ENCODE measurements at places on chromosomes 7 and 10. TPM values are rescaled to one million over a fixed set of nuclear protein-coding genes. Genes with fewer than 3 reads are reported as not detected.
A peak's percentile ranks its signal among the peaks of the same experiment; 100 is the strongest.

- no peaks in the 10 kb centered on the region for H3K27me3 ChIP-seq
- DNase-seq = no peak
- no peaks in the 10 kb centered on the region for H3K36me3 ChIP-seq
- H3K4me1 ChIP-seq = peaks cover 13% of the 10 kb centered on the region
- H3K4me3 ChIP-seq = no peak overlapping the region
Measured at GRCh38 chr7:44258865-44259546, 58.2 kb downstream of the YKT6 start.

- DNase-seq = no peak
- no peak overlapping the region for H3K27ac ChIP-seq
- no peaks in the 10 kb centered on the region for H3K27me3 ChIP-seq
- no peaks in the 10 kb centered on the region for H3K4me1 ChIP-seq
- no peaks in the 10 kb centered on the region for H3K36me3 ChIP-seq
- H3K4me3 ChIP-seq = no peak overlapping the region
Measured at GRCh38 chr10:14820010-14820774, 17.6 kb downstream of the CDNF start.

- H3K27ac ChIP-seq = no peak overlapping the region
- no peak for DNase-seq
- no peak overlapping the region for H3K4me3 ChIP-seq
- no peaks in the 10 kb centered on the region for H3K4me1 ChIP-seq
- H3K36me3 ChIP-seq = no peaks in the 10 kb centered on the region
Measured at GRCh38 chr10:110479710-110480109, 18.0 kb upstream of the DUSP5 start.

DNA sequence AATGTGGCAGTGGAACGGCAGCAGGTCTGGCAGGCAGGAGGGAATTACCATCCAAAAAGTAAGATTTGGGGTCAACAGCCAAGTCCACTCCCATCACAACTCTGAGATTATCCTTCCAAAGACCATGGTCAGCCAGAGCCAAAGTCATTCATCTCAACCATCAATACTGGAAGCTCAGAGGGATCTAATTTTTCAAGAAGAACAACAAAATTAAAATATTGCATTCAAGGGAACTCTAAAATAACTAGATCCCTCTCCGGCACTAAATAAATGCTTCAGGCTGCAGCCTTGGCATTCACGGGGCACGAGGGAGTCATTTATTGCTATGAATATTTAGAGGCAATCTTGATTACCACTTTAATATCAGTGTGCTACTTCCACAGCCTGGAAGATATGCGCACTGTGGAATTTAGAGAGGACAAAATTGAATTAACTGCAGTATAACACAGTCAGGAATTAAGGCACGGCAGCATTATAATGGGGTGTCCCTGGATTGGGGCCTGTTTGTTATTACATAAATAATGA lies 102.0 kb downstream of the ADAM12 start:
- no peaks in the 10 kb centered on the region for H3K36me3 ChIP-seq
- no peak overlapping the region for H3K27ac ChIP-seq
- no peak overlapping the region for H3K4me3 ChIP-seq
- DNase-seq = no peak

DNA sequence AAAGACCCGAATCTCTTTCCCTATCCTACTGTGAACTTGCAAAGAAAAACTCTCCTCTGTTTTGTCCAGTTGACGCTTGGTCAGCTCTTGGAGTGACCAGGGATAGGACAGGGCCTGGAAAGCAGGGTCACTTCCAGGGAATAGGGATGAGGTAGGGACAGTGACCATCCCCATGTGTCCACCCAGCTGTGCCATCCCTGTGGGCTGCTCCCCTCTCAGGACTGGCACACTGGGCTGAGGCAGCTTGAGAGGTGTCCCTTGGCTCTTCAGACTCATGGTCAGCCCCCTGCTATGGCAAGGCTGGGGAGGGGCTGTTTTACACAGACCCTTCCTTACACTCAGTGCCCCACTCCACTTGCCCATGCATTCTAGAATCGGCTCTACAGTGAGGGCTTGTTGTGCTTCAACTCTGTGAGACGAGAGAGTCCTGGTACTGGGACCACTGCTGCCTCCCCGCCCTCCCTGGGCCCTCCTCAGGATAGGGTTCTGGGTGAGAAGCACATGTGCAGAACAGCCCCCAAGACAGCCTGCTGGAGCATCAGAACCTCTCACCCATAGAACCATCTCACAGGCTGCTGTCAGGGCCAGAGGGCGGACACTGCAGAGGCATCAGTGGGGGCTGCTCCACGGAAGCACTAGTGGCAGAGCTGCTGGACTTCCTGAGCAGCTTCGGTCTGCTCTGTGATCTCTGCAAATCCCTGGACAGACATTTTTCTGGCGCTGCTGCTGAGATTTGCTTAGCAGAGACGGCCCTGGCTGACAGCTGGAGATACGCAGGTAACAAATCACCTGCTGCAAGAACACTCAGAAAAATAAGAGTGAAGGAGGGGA lies 202.8 kb upstream of the CXCL12 start:
- H3K27ac ChIP-seq = no peak overlapping the region
- no peaks in the 10 kb centered on the region for H3K4me1 ChIP-seq
- no peaks in the 10 kb centered on the region for H3K36me3 ChIP-seq
- no peak for DNase-seq
- no peak overlapping the region for H3K4me3 ChIP-seq

Gene TMEM196
- not detected for total RNA-seq

DNA sequence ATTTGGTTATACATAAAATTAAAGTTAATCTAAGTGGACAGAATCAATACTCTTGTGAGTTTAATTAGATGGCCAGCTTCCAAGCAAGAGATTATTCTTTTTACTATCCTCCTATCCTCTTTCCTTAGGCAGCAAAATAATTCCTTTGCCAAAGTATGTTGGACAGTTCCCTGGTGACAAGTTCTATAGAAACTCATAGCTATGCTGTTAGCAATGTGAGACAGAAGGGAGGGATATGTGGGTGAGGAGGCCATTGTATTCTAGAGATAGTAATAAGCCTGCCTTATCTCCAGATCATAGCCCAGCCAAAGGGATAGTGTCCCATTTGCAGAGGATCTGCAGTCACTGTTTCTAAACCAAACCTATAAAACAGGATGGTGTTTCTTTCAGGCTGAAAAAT lies 181.6 kb upstream of the HDAC9 start:
- no peaks in the 10 kb centered on the region for H3K36me3 ChIP-seq
- no peak overlapping the region for H3K4me3 ChIP-seq
- H3K27ac ChIP-seq = no peak overlapping the region
- no peaks in the 10 kb centered on the region for H3K27me3 ChIP-seq
- H3K4me1 ChIP-seq = peaks cover 3% of the 10 kb centered on the region

- DNase-seq = peak; percentile 9
- no peaks in the 10 kb centered on the region for H3K27me3 ChIP-seq
- H3K27ac ChIP-seq = no peak overlapping the region
- H3K36me3 ChIP-seq = no peaks in the 10 kb centered on the region
Measured at GRCh38 chr10:130885021-130885655, 426.4 kb downstream of the TCERG1L start.

Gene DGKB
- not detected for total RNA-seq

- no peak overlapping the region for H3K4me3 ChIP-seq
- no peak overlapping the region for H3K27ac ChIP-seq
- H3K36me3 ChIP-seq = no peaks in the 10 kb centered on the region
- H3K27me3 ChIP-seq = no peaks in the 10 kb centered on the region
- DNase-seq = no peak
- peaks cover 15% of the 10 kb centered on the region for H3K4me1 ChIP-seq
Measured at GRCh38 chr7:4722960-4723630, 41.0 kb downstream of the FOXK1 start.

Gene LRRN3
- total RNA-seq = not detected

Gene RARRES2
- total RNA-seq = not detected

DNA sequence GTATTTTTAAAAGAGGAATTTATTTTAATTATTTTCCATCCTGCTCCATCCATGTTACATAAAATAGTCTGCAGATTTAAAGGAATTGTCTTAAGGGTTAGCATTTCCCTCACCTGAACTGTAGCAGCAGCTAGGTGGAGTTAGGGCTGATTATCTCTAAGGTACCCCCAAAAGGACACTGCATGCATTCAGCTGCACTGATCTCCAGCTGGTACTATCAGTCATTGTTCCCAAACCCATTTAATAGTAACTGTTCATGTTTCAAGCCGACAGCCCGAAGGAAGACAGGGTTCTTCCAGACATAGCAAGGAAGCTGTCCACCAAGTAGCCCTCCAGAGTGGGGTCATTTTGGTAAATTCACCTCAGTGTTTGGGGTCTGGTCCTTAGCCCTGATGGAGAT lies 48.7 kb downstream of the FAM171A1 start:
- no peak for DNase-seq
- no peak overlapping the region for H3K4me3 ChIP-seq
- peaks cover 26% of the 10 kb centered on the region for H3K4me1 ChIP-seq
- H3K27ac ChIP-seq = no peak overlapping the region

GRCh38 chr10:101464599-101464998 lies 110.6 kb downstream of the BTRC start:
- no peak overlapping the region for H3K27ac ChIP-seq
- H3K4me3 ChIP-seq = no peak overlapping the region
- DNase-seq = no peak
- no peaks in the 10 kb centered on the region for H3K27me3 ChIP-seq
- H3K36me3 ChIP-seq = no peaks in the 10 kb centered on the region

DNA sequence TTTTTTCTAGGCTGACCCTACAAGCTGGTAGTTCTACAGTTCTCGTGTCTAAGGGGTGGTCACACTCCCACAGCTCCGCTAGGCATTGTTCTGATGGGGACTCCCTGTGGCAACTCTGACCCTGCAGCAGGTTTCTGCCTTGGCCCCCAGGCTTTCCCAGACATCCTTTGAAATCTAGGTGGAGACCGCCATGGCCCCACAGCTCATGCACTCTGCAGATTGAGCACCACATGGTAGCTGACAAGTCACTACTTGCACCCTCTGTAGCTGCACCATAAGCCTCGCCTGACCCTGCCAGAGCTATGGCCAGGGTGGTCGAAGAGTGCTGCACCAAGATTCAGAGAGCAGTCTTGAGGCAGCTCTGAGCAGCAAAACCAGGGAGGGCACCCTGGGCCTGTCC lies 275.6 kb downstream of the LHFPL3 start:
- no peak overlapping the region for H3K4me3 ChIP-seq
- H3K4me1 ChIP-seq = no peaks in the 10 kb centered on the region
- peaks cover 7% of the 10 kb centered on the region for H3K27me3 ChIP-seq
- DNase-seq = no peak
- no peaks in the 10 kb centered on the region for H3K36me3 ChIP-seq

DNA sequence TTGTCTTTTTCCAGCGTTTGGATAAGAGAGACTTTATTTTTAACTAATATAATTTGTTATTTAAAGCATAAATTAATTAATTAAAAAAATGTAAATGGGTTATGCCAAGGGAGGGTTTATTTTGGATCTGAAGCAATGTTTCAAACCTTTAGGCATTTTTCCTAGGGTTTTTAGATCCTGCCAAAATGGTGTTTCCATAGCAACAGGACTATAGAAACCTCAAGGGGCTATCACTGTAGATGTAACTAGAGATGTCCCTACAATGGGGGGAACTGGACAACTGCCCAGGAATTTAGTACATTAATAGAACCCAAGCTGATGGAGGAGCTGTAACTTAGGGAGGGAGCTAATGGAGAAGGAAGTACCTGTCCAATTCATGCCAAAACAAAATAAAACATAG lies 57.3 kb downstream of the SLC39A12 start:
- no peak for DNase-seq
- peaks cover 16% of the 10 kb centered on the region for H3K4me1 ChIP-seq
- no peaks in the 10 kb centered on the region for H3K36me3 ChIP-seq
- no peak overlapping the region for H3K27ac ChIP-seq
- no peaks in the 10 kb centered on the region for H3K27me3 ChIP-seq

DNA sequence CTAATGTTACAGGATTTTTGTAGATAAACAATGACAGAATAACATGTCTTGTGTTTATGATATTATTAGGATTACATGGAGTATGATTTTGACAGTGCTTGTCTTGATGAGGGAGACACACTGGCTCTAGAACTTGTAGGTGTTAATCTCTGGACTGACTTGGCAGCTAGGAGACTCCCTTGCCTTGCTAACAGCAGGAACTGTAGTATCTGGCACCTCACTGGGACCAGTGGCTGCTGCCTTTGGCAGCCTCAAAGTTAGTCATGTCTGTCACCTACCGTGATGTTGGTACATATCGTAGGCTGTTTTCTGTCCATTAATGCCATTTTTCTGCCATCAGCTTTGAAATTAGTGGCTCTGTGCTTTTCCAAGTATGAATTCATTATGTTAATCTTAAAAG lies 261.5 kb downstream of the CDK14 start:
- no peak overlapping the region for H3K4me3 ChIP-seq
- H3K27me3 ChIP-seq = no peaks in the 10 kb centered on the region
- no peaks in the 10 kb centered on the region for H3K36me3 ChIP-seq
- peak; percentile 12 for DNase-seq
- no peak overlapping the region for H3K27ac ChIP-seq
- peaks cover 3% of the 10 kb centered on the region for H3K4me1 ChIP-seq

DNA sequence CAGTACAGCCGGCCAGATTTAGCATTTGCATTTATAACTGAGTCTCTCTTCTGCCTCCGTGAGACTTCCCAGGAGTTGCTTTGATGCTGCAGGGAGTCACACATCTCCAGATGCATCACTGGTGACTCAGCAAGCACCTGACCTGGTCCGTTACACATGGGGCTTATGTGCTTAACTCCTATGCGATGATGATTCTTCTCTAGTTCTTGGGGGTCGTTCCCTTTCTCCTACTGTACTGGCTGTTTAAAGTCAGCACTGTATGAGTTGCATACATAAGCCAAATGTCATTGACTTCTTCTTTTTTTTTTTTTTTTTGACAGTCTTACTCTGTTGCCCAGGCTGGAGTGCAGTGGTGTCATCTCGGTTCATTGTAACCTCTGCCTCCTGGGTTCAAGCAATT lies 13.0 kb upstream of the AKR1E2 start:
- no peak overlapping the region for H3K4me3 ChIP-seq
- H3K36me3 ChIP-seq = no peaks in the 10 kb centered on the region
- no peak overlapping the region for H3K27ac ChIP-seq

DNA sequence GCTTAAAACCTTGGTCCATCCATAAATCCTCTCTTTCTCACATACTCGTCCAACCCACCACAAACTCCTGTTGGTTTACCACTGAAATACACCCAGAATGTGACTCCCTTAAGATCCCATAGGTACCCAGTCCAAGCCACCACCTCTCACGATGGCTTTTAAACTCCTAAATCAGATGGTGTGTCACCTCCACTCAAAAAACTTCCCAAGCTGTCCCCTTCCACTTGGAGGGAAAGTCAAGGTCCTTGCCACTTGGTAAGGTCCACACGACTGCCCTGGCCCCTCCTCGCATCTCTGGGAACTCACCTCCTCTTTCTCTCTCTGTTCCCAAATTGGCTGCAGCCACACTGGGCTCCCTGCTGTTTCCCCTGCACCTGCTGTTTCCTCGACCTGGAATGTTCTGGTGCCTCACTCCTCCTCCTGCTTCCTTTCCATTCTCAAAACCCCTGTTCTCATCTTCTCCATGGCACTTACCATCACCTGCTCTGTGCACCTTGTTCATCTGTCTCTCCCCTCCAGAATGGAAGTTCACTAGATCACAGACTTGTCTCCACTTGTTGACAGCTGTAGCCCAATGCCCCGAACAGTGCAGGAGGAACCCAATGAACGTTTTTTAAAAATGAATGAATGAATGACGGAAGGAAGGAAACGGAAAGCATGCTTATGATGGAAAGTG lies 23.0 kb downstream of the ZFAND2A start:
- H3K36me3 ChIP-seq = no peaks in the 10 kb centered on the region
- DNase-seq = peak; percentile 49
- peak overlapping the region; percentile 68 for H3K27ac ChIP-seq

All from A673 (cell line).